ENCODE measurements at places on chromosomes 5 and 9.
A peak's percentile ranks its signal among the peaks of the same experiment; 100 is the strongest.

DNA sequence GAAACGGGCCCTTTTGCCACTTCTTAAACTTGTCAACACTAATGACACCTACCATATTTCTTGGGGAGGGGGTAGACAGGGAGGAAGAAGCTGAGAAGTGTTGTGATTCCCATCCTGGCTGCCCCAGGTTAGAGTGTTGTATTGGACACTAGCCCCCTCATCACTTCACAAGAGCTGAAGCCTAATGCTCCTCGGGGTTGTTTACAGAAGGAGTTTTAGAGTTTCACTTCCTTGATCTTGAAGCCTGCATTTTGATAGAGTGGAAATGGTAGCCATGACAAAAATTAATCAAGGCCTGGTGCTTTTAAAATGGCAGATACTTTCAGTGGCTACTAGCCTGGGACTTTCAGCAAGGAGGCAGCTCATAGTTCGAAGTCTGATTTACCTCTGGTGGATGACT is 11.0 kb upstream of the FAM120AOS start:
- no peak for DNase-seq

DNA sequence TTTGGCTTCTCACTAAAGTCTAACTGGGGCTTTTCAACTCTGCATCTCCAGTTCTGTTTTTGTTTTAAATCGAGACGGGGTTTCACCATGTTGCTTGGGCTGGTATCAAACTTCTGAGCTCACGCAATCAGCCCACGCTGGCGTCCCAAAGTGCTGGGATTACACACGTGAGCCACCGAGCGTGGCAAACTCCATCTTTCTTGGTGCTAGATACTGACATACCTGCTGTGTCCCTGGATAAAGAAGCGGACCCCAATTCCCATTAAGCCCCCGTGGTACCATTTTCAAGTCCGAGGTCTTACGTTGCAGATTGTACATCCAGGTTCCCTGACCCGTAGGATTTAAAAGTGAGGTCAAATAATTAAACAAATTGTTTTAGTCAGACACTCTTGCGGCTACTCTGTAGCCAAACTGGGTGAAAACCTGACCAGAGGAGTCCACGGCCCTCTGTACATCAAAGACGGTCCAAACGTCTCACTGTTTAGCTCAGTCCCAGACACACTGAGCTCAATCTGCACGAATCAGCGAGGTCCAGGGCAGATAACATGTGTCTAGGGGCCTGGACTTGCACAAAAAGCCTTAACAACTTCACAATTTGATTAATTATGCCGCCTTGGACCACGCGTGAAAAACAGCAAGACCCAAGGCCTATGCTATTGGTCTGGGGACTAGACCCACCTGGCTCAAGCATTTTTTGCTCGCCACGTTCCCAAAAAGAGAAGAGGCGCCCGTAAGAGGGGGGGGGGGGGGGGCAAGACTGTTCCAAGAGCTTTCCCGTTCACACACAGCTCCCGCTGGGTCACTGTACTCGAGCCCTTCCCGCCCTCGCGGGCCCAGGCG is 727 bp upstream of the DNAJA1 start:
- no peak for DNase-seq

- no peak for DNase-seq
These were observed 21.5 kb upstream of the ARHGAP26 start for GRCh38 chr5:142748568-142749249.

DNA sequence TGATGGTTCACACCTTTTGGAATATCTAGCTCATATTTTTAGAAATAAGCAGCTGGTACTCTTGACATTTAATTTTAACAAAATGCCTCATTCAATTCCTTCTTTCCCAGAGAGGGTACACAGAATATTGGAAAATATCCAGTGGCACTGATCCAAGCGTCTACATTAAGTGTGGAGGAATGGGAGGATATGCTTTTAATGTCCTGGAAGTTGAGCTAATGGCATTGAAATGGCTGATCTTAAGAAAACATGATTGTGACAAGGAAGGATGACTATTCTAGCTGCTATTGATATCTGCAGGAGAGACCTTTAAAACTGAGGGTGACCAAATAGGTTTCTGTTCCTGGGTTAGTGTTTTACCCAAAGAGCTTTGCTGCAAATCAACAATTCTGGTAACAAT is 30.0 kb downstream of the ZNF366 start:
- no peak for DNase-seq

DNA sequence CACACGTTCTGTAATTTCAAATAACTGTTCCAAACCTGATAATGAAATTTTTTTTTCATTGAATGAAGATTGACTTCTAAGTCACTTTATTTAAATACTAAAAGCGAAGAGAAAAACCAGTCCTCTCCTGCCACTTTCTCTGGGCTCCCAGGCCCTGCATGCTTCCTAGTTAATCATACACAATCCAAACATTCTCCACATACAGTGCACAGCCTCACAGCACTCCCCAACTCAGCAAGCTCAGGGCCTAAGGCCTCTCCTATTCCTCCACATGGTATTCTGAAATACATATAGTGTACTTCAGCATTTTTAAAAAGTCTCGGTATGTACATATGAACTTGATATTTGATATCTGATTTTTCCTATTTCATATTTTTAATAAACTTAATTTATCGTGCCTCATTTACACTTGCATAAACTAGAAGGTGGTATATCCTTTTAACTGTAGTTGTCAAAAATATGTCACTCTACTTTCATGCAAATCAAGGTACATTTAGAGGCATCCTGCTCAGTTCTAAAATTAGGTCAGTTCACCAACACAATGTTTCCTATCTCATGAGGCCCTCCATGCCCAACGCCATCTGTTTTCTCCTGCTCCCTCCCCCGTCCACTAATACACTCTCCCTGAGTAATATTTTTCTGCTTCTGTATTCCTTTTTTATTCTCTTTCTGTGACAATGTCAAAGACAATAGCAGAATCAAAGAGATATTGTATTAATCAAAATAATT is 206.7 kb downstream of the ARRDC3 start:
- DNase-seq, result no peak

- DNase-seq, result peak; percentile 66
These were observed 146.2 kb upstream of the RASA1 start for GRCh38 chr5:87121304-87122150.

DNA sequence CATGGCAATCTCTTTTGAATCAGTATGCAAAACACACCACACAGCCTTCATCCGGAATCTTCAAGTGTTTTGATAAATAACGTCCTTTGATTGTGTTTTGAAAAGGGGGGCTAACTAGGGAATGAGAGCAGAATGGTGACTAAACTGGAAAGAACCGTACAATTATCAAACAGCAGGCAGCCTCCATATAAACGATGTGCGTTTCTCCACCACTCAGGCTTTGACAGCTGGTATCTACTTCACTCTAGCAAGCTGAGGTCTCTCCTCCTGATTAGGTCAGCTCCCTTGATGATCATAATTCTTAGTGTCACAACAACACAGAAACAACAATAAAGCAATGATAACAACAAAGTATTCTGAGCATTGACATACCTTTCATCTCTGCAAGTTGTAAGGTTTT is 465.9 kb downstream of the TUSC1 start:
- no peak for DNase-seq

GRCh38 chr5:11378461-11378860 is 525.8 kb downstream of the CTNND2 start:
- DNase-seq, result no peak

DNA sequence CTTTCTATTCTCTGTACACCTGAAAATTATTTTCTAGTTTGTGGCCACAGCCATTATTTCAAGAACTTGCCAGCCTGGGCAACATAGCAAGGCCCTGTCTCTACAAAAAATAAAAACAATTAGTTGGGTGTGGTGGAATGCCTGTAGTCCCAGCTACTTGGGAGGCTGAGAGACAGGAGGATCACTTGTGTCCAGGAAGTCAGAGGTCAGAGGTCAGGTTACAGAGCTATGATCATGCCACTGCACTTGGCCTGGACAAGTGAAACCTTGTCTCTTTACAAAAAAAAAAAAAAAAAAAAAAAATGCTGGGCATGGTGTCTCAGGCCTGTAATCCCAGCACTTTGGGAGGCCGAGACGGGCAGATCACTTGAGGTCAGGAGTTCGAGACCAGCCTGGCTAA is 58.3 kb downstream of the HMGCR start:
- no peak for DNase-seq

DNA sequence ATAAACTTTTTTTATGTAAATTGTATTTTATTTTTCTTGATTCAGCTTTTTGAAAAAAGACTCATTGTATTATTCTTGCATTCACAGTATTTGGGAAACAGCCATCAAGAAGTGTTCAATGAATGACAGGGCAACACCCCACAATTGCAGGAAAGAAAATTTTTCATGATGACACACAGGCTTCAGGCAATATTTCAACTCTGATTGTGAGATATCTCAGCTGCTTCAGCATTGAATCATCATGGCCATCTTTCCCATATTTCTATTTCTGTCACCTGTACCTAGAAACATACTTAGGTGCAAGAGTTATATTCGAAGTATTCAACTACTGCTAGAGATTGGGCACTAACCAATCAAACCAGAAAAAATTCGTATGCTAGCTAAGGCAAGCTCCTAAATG is 446.0 kb downstream of the ISL1 start:
- DNase-seq, result no peak

- DNase-seq, result no peak
These were observed 619.6 kb upstream of the ADAMTS16 start for GRCh38 chr5:4520559-4520958.

GRCh38 chr5:82312373-82312856 is 34.3 kb upstream of the RPS23 start:
- DNase-seq, result peak; percentile 78

DNA sequence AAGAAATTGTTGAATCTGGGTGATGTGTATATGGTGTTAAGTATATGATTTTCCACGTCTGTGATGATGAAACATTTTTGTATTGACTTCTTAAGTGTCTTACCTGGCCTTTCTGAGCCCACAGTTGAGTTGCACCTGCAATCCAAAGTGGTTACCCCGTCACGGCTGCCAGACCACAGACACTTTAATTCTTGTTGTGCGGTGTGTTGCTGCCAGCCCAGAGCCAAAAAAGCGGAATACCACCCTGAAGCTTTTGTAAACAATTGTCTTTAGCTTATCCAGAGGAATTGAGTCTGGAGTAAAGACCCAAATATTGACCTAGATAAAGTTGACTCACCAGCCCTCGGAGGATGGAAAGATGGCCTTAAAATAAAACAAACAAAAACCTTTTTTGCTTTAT is 35.1 kb downstream of the MTAP start:
- DNase-seq, result no peak
